ENCODE measurements at places on chromosomes 5 and 9. TPM values are rescaled to one million over a fixed set of nuclear protein-coding genes. Genes with fewer than 3 reads are reported as not detected.
A peak's percentile ranks its signal among the peaks of the same experiment; 100 is the strongest.

DNA sequence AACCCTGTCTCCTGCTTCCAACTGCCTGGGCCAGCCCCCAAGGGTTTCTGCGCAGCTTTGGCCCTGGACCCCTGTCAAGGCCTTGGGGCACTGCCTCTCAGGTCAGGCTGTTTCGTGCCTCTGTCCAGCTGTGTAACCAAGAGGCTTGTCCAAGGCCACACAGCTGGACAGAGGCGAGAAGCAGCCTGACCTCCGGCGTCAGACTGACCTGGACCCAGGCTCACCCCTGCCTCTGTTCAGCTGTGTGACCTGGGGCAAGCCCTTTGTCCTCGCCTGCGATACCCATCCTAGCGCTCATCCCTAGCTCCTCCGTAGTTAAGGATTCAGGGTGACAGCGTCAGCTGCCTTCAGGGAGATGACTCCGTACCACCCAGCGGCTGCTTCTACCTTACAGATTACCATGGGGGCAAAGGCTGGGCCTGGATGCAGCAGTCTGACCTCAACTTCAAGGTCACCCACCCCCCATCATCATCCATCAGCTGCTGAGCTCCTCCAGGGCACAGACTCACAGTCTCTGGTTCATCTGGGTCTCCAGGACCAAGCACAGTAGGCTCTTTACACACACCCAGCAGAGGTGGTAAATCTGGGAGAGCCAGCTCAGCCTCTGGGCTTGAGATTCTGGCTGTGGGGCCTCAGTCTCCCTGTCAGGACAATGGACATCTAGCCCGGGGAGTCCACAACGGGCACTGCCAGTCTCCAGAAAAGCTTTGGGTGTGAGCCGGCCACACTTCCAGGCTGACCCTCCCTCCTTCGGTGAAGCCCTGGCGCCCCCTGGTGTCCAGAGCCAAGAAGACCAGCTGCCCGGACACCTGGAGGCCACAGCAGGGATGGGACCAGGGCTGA lies 7.9 kb downstream of the AK1 start:
- DNase-seq: peak; percentile 90

GRCh38 chr5:131810510-131811249 lies 13.9 kb upstream of the FNIP1 start:
- DNase-seq: no peak

- no peak for DNase-seq
These were observed 576.1 kb downstream of the CDH12 start for GRCh38 chr5:22277006-22277405.

The STC2 gene
- 3.9 TPM for total RNA-seq

Measured in heart left ventricle (tissue), 16 donors.